ENCODE measurements at places on chromosomes 12 and 14.

DNA sequence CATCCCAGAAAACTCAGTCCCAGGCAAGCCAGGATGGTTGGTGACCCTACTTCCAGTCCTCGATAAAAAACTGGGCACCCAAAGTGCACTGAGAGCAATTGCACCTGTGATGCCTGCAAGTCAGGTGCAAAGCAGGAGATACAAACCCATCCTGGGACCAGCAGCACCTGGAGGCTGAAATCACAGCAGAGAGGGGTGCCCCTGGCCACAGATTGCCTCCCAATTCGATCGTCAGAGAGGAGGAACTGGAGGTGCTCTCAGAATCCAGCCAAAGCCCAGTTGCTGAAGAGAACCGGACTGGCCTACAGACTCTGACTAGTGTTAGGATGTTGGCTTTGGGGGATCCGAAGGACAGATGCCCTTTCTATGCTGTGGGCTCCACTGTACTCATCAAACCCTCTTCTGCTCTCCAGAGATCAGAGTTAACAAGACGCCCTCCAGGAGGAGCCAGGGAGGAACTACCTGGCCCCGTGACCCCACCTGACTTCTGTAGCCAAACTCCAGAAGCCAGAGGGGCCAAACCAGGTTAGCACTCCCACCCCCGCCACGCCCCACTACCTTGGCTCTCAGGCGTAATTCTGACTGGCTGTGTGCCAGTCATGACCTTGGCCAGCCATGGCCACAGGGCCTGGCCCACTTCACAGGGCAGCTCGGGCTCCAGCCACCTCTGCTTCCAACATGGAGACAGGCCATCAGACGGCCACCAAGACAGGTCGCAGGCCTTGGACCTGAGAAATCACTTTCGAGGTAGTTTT is 284.5 kb upstream of the RTL1 start:
- no peak for DNase-seq

DNA sequence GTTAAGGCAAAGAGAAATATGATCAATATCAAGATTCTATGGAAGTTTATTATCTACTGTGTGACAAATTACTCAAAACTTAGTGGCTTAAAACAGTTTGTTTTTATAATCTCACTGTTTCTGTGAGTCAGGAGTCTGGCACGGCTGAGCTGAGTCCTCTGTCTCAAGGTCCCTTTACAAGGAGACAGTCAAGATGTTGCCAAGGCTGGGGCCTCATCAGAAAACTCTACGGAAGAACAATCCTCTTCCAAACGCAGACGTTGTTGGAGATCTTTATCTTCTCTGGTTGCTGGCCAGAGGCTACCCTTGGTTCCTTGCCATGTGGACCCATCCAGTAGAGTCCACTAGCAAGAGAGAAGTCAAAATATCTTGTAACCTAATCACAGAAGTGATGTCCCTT is 100.6 kb upstream of the CCND2 start:
- DNase-seq, result no peak

DNA sequence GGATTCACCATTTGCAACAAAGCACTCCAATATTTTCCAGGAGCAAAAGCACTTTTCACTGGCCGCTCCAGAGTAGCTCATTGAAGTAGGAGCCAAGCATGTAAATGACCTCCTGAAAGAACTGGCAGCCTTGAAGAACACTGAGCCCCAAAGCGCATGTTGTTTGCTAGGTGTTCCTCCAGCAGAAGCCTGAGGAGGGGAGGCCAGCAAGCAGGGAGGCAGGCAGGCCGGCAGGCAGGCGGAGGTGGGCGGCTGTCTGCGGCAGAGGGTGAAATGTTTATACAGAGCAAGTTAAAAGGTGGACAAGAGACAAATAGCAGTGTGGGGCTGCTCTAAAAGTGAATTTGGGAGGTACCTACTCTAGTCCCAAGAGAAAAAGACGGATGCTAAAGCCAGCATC is 439.4 kb downstream of the CCDC91 start:
- no peak for DNase-seq

DNA sequence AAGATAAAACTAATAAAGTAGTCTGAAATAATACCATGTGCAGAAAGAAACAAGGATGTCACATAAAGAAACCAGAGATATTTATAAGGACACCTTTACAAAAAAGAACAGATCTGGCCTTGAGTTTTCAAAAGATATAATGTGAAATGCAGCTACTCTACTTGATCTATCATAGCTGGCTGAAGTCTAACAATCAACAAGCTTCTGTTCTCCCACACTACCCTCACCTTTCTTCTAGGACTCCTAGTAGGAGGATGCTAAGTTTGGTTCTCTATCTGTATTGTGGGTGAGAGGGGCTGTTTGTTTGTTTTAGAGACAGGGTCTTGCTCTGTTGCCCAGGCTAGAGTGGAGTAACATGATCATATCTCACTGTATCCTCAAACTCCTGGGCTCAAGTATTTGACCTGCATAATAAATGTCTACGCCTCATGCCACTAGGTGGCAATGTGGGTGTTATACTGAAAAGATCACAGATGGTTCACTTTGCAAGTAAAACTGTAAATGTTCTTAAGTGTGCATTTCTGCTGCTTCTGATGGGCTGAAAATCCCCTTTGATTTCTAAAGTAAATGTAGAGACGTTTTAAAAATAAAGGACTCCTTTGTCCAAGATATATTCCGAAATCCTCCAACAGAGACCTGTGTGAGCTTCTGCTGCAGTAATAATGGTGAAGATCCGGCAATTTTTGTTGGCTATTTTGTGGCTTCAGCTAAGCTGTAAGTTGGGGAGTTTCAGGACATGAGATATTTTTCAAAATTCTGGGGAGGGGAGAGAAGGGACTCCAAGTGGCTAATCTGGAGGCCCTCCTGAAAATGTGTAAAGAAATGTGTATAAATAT is 269.3 kb downstream of the DAD1 start:
- no peak for DNase-seq

GRCh38 chr14:73627151-73627558 is 14.8 kb downstream of the ACOT6 start:
- DNase-seq, result no peak

- DNase-seq, result no peak
Observed at GRCh38 chr12:53571295-53571694, 54.9 kb downstream of the ATF7 start.

DNA sequence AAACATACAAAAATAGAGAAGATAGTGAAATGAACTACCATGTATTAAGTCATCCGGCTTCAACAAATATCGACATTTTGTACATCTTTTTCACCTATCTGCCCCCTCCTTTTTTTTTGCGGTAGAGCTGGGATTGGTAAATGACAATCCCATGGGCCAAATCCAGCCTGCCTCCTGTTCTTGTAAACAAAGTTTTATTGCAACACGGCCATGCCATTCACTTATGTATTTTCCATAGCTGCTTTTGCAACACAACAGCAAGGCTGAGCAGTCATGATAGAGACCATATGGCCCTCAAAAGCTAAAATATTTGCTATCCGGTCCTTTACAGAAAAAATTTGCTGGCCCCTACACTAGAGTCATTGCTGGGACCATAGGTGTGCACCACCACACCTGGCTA is 58.1 kb upstream of the PLEKHG3 start:
- no peak for DNase-seq

GRCh38 chr12:4137015-4137414 is 136.5 kb upstream of the CCND2 start:
- no peak for DNase-seq

DNA sequence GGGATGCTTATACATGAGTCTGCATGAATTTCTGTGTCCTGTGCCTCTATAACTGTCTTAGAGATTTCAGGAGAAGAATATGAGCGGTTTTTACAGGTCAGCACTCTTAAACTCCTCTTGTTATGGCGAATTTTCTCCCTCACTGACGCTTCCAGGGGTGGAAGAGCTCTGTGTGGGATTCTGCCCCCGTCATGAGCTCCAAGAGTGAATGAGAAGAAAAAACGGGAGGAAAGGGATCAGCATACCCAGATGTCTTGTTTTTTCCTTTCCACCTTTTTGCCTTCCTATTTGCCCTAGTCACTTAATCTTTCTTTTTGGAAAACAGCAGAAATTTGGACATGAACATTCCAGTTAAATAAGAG is 651 bp downstream of the PFKM start:
- no peak for DNase-seq

DNA sequence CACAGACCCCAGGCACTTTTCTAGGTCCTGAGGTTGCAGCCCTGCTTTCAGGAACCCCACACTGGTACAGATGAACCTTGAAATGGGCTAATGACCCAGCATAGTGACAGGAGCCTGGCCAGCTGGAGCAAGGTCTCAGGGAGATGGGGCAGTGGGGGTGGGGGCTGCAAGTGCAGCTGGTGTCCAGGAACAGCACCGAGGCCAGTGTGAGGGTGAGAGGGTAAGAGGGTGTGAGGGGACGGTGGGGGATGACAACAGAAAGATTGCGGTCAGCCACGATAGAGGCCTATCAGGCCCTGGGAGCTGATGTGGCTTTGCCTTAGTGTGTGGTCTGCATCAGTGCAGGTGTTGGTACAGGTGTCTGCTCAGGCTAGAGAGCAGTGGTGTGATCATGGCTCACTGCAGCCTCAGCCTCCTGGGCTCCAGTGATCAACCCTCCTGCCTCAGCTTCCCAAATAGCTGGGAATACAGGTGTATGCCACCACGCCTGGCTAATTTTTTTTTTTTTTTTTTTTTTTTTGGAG is 59.7 kb downstream of the EP400 start:
- DNase-seq, result no peak

DNA sequence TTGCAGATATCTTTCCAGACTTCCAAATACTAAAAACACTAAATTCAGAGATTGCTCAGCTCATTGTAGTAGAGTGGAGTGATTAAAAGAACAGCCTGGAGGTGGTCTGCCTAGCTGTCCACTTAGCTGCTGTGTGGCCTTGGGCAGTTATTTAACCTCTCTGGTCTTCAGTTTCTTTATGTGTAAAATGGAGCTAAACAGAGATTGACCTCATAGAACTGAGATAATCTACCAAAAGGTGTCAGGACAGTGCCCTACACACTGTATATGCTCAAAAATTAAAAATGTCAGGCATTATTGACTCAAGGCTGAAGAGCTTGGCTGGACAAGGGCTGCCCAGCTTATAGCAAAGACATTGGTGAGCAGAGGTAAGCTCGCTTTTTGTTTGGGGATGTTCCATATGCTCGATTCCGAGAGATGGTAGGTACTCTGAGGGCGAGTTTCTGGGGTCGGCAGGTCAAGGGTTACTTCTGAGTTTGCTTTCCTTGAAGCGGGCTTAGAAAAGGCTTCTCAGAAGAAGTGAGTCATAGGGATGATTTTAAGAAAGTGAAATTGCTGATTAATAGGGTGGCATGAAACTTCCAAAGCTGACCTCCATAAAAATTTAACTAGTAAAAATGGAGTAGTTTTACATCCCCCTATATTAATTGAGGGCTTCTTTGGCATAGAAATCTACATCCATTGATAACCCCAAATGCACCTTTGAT is 107.5 kb downstream of the GPATCH2L start:
- no peak for DNase-seq

GRCh38 chr12:47912556-47912955 is 7.8 kb upstream of the VDR start:
- DNase-seq, result no peak

GRCh38 chr12:88258396-88258795 is 116.3 kb downstream of the TMTC3 start:
- no peak for DNase-seq

DNA sequence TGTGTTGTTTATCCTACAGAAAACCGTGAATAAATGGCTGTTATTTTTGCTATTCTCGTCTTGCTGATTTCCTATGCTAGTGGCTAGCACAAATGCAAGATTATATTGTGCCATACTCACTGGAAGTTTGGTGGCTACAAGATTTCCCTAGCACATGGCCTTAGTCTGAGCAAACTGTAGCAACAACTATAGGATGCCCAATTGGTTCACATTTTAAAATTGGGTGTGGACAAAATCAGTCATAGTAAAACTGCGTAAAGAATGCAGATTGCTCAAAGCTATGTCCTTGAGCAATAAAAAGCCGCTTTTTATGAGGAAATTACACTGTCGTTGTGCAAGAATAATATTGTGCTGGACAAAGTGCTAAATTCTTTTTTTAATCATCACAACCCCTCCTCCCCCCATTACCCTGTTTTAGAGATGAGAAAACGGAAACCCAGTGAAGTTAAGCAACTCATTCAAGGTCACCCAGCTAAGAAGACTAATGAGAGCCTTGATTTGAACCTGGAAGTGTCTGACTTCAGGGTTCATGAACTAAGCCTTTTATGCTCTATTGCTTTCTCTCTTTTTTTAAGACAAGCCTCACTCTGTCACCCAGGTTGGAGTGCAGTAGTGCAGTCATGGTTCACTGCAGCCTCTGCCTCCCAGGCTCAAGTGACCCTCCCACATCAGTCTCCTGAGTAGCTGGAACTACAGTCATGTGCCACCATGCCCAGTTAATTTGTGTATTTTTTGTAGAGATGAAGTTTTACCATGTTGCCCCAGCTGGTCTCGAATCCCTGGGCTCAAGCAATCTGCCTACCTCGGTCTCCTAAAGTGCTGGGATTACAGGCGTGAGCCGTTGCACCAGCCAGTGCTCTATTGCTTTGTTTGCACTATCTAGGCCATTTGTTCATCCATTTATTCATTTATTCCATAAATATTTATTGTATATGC is 73.6 kb downstream of the SRGAP1 start:
- no peak for DNase-seq
